Cerebellar nuclear complex (tissue), 1 donor: ENCODE measurements at places on chromosomes 6 and 20.

DNA sequence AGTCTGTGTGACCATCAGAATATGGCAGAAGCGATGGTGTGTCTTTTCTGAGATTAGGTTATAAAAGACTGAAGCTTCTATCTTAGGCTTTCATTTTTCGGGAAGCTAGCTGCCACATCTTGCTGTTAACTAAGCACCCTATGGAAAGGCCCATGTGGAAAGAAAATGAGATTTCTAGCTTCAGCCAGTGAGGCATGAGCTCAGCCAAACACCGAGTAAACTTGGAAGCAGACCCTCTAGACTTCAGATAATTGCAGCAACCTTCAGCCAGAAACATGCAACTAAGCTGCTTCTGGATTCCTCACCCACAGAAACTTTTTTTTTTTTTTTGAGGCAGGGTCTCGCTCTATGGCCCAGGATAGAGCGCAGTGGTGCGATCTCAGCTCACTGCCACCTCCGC, 20.6 kb downstream of the LOC128125822 start:
- DNase-seq = no peak

- no peak for DNase-seq
These were observed 25.5 kb downstream of the FAM184A start for GRCh38 chr6:119052987-119053386.

GRCh38 chr20:62360854-62361798, 6.0 kb downstream of the LAMA5 start:
- no peak for DNase-seq

- no peak for DNase-seq
These were observed 254.8 kb downstream of the FOXC1 start for GRCh38 chr6:1864496-1864895.

DNA sequence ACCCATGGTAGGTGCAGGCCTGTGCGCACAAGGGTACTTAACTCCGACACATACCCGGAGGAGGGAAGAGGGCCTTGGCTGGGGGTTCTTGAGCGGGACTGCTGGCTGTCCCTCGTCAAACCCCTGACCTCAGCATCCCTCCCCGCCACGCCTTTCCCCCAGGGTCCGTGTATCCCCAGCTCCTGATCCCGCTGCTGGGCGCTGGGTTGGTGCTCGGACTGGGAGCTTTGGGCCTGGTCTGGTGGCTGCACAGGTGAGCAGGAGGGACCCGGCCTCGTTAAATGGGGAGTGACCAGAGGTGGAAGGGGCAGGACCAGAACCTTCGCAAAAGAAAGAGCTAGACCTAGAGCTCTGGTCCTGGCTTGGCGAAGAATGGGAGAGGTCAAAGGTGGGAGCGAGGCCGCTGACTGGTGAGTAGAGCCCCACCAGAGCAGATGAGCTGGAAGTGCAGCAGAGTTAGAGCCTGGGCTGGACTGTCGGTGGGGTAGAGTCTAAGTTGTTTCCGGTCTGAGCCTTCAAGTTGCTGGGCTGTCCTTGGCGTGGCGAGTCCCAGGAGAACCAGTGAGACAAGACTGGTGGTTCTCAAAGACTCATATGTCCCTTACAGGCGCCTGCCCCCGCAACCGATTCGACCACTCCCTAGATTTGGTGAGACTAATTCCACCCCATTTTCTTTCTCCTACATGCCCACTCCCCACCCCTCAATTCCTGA, 963 bp downstream of the MPIG6B start:
- no peak for DNase-seq

- DNase-seq = no peak
These were observed 13.6 kb upstream of the C20orf144 start for GRCh38 chr20:33648396-33649004.

DNA sequence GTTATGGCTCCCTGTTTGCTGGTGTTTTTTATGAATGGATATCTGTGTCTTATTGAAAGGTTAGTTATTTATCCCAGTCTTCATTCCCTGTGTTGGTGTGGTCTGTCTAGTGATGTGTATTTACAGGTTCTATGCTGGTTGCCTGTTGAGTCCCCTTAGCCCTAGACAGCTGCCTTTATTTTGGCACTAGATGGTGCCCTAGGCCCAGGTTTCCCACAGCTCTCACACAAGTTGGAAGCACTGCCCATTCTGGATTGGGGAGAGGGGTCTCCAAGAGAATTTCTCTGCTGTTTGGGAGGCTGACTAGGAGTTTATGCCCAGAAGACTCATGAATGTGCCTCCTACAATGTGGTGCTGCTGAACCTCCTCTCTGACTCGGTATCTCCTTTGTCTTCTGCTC, 12.4 kb downstream of the GRM1 start:
- no peak for DNase-seq

- DNase-seq = no peak
These were observed at the start of gene HDDC2 for GRCh38 chr6:125301435-125302391. HDDC2 (minus strand) TSS chr6:125301967; CDS start chr6:125301932, 35 bp downstream.

DNA sequence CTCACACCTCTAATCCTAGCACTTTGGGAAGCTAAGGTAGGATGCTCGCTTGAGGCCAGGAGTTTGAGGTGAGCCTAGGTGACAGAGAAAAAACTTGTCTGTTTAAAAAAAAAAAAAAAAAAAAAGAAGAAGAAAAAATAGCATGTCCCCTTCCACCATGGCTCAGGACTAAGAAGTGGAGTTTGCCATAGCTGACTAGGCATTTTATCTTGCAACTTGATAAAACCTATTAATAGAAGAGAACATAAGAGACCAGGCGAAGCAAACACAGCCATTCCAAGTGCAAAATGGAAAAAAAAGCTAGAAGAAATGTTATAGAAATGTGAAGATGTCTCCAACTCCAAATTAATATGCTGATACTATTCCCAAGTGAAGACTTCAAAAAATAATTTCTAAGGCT, 277.5 kb downstream of the MEI4 start:
- no peak for DNase-seq

- DNase-seq = no peak
These were observed 6.2 kb upstream of the WRNIP1 start for GRCh38 chr6:2758980-2759379.

DNA sequence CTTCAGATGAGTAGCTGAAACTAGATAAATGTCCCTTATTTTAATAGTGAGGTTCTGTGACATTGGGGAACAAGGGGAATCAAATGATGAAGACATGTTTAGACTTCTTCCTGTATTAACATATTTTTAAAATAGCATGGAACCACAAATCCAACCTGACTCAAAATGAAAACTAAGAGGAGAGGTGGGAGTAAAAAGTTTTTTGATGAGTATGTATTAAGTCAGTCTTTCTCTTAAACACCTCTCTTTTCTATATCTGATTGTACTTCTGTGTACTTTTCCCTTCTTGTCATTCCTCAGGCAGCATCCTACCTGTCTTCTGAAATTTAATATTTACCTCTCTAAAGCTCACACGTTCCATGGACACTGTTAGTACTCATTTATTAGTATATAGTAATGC, 8.7 kb upstream of the SDHAF4 start:
- DNase-seq = no peak

GRCh38 chr20:47876311-47877088, 91.2 kb upstream of the SULF2 start:
- DNase-seq = no peak

DNA sequence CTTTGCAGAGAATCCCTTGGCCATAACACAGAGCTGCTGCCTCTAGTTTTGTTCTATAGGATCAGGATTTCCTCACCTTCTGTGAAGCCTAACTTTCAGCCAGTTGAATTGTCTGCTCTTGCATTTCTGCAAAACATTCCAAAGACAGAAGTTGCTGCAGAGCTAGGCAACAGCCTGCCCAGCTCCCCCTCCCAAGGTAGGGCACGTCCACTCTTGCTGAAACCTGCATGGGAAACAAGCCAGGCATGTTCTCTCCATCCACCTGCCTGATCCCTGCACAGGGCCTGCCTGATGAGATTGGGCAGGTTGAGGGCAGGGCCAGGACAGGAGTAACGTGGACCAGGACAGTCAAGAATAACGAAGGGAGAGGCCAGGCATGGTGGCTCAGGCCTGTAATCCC, 58.9 kb upstream of the NAA20 start:
- no peak for DNase-seq

GRCh38 chr20:22904905-22905304, 130.2 kb upstream of the SSTR4 start:
- DNase-seq = no peak

DNA sequence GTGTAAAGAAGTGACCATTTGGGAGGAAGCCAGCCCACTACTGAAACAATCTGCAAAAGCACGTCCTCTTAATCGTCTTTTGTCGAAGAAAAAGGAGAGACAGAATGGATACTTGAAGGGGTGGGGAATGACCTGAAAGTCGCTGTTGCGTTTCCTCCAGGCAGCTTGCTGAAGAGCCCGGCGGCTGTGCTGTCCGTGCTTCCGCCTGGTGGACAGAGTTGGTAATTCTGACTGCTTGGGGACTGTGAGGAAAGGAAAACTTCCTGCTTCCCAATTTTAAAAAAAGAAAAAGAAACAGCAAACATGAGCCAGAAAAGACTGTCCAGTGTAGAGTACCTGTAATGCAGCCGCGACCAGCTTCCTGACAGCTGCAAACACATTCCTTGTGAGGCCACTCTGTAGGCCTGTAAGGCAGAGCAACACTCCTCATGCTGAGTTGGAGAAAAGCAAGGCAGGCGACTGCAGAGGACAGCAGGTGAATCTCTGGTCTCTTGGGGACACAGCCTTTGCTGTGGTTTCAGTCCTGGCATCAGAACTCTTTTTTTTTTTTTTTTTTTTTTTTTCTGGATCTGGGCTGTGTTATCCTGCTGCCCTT, 251.1 kb upstream of the TBX18 start:
- no peak for DNase-seq

DNA sequence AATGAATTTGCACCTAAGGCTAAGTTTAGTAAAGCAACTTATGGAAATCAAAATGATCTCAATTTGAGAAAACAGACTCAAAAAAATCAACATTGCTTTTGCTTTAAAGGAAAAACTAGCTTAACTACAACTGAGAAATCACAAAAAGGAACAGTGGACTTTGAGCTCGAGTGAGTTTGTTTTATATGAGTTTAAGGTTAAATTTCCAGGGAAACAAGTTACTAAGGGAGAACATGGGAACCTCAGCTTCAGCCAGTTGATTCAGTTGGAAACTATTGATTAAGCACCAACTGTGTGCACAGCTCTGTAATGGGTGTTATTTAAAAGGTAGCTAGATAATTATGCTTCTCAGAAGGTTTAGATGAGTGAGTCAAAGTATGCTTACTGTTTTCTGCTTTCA, 85.7 kb downstream of the TBC1D7 start:
- no peak for DNase-seq

GRCh38 chr6:43142101-43142500, 29.0 kb upstream of the SRF start:
- no peak for DNase-seq

DNA sequence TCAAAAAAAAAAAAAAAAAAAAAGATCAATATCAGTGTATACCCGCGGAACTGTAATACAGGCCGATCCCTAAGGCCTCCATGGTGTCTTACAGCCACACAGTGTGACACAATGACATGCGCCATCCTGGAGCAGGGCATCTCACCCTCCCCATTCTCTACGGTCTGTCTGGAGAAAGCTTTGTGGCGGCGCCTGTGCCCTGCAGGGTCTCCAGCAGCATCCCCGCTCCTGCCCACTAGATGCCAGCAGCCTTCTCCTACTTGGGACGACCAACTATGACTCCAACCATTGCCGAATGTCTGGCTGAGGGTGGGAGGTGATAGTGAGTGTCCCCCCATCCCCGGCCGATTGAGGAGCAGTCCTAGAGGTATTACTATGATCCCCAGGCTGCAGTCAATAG, 558.8 kb upstream of the AGPAT4 start:
- DNase-seq = no peak

- DNase-seq = no peak
These were observed 37.0 kb downstream of the CDC40 start for GRCh38 chr6:110217266-110217665.

DNA sequence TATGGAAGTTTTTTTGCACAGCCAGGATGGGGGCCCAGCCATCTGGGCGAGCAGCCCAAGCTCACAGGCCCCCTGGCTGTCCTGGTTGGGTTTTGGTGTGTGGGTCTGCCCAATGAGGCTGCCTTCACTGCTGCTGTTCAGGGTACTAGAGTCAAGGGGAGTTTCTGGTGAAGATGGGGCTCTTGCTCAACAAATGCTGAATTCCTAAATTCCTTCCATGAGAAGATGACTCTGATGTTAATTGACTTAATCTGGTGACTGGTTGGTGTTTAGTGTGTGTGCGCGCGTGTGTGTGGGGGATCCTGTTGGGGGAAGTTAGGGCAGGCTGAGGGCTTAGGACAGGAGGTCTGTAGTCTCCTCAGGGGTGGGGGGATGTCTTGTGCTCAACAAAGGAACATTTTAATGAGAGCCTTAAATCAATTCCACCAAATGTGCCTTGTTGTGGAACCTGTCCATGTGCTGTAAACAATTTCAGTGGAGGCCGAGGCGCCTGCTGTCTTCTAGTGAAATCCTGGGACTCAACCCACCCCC, 1.9 kb downstream of the PTK7 start:
- DNase-seq = no peak

GRCh38 chr6:108622641-108623298, 62.1 kb downstream of the FOXO3 start:
- no peak for DNase-seq

- no peak for DNase-seq
These were observed 12.9 kb downstream of the IPCEF1 start for GRCh38 chr6:154343473-154344308.

GRCh38 chr6:105774247-105774646, 311.9 kb upstream of the PRDM1 start:
- no peak for DNase-seq

- no peak for DNase-seq
These were observed 56.4 kb upstream of the IYD start for GRCh38 chr6:150312395-150312794.

- DNase-seq = no peak
These were observed 111.7 kb downstream of the TRERF1 start for GRCh38 chr6:42339991-42340401.
